ENCODE measurements at places on chromosomes 13 and 19.

GRCh38 chr13:42751693-42752092 is 29.7 kb upstream of the FAM216B start:
- DNase-seq = no peak

- DNase-seq = no peak
Observed at GRCh38 chr13:70884196-70884595, 775.9 kb upstream of the KLHL1 start.

- no peak for DNase-seq
Observed at GRCh38 chr19:4979211-4979807, 10.4 kb downstream of the KDM4B start.

DNA sequence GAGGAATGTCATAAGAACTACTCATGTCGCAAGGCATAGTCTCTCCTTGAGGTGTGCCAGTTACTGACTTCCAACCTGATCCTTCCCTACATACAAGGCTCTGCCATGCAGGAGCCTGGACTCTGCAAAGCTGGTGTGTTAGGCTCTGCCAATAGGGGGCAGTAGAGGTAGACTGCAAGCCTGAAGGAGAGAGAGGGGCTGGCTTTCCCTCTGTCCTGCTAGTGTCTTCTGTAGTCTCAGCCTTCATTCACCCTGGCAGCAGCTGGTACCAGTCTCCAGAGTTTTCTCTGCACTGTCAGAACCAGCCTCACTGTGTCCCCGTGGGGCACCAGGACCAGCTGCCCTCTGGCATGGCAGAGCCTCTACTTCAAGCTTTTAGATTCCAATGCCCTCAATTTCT is 14.5 kb downstream of the SHISA2 start:
- DNase-seq = no peak

DNA sequence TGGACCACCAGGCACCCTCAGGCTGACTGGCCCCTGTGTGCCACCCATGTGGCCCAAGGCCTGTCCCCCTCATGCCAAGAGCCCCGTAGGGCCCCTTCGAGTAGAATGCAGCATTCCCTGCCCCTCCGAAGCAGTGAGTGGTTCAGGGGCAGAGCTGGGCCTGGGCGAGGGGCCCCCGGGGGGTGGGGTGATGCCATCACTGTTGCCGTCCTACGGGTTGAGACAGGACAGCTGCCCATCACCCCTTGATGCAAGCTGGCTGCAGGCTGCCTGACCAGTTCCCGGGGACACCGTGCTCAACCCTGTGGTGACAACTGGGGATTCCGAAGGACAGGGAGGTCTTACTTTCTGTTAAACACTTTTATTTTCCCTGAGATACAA is 4.7 kb downstream of the SBNO2 start:
- no peak for DNase-seq

GRCh38 chr19:27971071-27971470 is 1241.9 kb downstream of the UQCRFS1 start:
- no peak for DNase-seq

DNA sequence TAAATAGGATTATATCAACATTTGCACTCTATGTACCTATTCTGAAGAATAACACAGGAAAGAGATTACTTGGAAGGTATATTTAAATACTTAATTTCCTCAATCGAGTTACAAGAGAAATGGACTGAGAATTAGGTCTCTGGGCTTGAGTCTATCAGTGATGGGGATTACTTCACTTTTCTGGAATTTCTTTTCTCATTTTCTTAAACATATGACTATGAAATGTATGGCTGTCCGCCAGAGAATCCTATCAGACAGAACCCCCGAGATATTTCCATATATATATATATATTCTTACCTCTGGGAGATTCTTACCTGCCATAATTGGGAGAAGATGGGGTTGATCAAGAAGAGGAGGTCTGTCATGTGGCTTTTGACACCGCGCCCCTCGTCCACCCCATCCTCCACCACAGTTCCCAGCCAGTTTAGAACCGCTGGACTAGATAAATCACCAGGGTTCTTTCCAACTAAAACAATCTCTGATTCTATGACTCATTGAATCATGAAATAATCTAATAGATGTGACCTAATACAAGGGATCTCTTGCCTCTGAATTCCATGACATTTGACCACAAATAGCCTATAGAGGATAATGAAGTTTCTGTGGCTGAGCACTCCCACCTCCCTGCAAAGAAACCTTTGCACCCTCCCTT is 231.3 kb downstream of the TBC1D4 start:
- DNase-seq = no peak

DNA sequence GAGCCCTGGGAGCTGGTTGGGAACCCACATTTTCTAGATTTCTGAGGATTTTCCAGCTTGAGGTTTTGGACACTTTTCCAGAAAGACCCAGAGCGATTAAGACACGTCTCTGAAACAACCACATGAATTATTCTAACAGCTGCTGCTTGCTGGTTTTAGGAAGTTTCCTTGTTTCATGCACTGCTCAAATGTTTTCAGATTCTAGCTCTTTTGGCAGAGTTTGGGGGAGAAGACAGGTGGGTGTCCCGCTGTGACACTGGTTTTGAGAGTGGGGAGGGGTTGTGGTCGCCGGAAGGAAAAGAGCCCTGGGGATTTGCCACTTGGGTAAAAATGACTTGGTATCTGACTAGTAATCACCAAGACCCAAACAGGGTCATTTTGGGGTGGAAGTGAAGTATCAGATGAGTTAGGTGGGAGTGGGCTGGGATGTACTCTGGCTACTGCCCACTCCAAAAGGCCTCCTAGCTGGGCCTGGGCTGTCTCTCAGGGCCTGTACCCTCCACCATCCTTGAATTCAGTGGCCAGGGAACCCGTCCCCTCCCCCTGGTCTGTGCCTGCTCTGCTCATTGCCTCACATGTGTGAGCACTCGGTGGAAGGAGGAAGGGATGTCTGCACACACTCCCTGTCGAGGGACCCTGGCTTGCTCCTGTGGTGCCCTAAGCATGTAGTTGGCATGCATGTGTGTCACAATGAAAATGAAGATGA is 13.2 kb downstream of the GATAD2A start:
- no peak for DNase-seq

DNA sequence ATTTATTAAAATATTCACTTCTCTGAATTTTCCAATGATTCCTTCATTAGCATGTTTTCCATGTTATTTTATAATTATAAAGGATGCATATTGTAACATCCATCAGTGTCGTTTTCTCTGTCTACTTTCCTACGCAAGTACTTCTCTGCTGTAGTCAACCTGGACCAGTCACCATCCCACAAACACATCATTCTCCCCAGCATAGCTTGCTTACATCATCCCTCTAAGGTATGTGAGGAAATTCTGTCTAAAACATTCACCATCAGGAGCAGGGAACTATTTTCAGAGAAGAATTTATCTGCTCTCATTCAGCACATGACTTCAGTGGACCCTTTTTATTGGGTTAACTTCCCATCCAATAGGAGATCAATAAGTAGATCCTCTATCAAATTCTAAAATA is 806.1 kb upstream of the ARGLU1 start:
- no peak for DNase-seq

DNA sequence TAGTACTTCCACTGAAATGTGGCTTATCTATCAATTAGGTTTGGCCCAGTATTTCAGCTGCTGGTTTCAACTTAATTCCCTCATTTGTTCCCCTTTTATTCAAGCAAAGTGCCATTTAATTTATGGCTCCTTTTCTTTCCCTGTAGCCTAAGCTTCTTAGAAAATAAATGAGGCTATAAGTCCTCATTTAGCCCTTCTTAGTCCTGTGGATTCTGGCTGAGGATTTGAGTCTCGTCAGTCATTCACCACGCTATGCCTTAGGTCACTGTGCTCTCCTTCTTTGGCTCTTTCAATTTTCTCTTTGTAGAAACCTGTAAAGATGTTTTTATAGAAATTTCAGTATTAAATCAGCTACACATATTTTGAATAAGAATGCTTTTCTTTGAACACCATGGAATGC is 579.1 kb downstream of the GPC6 start:
- no peak for DNase-seq

- no peak for DNase-seq
Observed at GRCh38 chr19:35883882-35884281, 15.5 kb downstream of the APLP1 start.

GRCh38 chr19:32895384-32895783 is 25.8 kb upstream of the SLC7A9 start:
- DNase-seq = no peak

Data from adipocyte (in vitro differentiated cells).